ENCODE measurements at places on chromosomes 1 and 21.

GRCh38 chr1:116253566-116254382, 119.3 kb upstream of the ATP1A1 start:
- no peak for DNase-seq

DNA sequence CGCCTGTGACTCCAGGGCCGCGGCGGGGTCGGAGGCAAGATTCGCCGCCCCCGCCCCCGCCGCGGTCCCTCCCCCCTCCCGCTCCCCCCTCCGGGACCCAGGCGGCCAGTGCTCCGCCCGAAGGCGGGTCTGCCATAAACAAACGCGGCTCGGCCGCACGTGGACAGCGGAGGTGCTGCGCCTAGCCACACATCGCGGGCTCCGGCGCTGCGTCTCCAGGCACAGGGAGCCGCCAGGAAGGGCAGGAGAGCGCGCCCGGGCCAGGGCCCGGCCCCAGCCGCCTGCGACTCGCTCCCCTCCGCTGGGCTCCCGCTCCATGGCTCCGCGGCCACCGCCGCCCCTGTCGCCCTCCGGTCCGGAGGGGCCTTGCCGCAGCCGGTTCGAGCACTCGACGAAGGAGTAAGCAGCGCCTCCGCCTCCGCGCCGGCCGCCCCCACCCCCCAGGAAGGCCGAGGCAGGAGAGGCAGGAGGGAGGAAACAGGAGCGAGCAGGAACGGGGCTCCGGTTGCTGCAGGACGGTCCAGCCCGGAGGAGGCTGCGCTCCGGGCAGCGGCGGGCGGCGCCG, at the start of gene SIM2:
Gene SIM2, plus strand, starts transcription at position 135 of the 565 bp plus-strand sequence. CDS start 632 bp downstream, outside the sequence.
- DNase-seq, result no peak

GRCh38 chr21:33308586-33309490, 15.9 kb upstream of the IFNAR1 start:
- no peak for DNase-seq

DNA sequence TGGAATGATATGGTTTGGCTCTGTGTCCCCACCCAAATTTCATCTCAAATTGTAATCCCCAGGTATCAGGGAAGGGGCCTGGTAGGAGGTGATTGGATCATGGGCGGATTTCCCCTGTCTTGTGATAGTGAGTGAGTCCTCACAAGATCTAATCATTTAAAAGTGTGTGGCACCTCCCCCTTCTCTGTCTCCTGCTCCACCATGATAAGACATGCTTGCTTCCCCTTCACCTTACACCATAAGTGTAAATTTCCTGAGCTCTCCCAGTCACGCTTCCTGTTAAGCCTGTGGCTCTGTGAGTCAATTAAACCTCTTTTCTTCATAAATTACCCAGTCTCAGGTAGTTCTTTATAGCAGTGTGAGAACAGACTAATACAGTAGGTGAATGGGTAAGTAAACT, 109.3 kb downstream of the DMRTB1 start:
- DNase-seq, result no peak

DNA sequence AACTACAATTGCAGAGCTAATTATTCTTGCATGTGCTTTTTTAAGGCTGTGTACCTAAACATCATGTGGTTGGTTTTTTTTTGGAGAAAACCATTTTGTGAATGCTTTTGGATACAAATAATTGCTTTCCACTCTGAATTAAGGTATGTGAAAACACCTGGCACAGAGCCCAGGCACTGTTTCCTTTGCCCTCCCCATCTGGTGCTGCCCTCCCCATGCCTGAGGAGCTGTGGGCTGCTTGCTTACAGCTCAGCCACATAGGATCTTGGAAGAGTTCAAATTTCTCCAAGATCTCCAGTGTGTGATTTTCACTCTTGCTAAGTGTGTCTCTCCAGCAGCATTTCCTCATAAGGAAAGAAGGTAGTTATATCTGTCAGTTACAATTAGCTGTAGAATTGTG, 27.8 kb downstream of the DNM3 start:
- no peak for DNase-seq

DNA sequence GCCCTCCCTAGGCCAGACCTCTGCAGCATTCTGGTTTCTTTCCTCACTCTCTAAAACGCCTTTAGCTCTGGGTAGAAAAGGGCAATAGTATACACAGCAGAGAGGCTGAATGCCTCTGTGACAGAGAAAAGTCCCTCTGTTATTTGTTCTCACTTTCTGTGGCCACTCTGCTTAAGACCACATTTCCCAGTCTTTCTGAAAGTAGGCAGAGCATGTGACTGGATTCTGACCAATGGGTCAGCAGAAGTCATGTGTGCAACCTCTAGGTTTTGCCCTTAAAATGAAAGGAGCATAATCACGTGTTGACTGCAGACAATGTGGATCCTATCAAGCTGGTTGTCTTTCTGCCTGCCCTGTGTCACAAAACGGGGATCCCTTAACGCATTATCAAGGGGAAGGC, 79.7 kb upstream of the MARK1 start:
- no peak for DNase-seq

DNA sequence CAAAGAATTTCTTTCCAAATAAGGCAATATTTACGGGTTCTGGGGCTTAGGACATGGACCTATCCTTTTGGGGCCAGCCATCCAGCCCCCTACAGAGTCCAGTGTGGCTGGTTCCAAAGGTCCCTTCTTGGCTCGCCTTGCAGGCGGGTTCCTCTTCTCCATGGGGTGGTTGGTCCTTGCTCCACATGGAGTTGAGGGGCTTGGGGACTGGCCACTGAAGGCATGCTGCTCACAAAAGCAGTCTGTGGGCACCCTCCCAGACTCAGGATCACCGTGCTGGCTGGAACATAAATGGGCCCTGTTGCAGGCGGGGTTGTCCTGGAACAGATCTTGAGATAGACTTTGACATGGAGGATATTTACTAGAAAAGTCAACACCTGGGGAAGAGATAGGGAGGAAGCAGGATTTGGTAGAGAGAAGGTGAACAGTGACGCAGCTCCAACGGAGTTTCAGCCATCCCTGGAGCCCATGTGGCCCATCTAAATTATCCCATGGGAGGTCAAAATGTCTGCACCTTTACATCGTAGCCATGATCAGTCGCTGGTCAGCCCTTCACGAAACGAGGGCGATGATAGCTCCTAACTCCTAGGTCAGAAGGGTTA, 39.1 kb upstream of the LRP8 start:
- DNase-seq, result no peak

GRCh38 chr1:196660272-196660671, 8.4 kb downstream of the CFH start:
- no peak for DNase-seq

DNA sequence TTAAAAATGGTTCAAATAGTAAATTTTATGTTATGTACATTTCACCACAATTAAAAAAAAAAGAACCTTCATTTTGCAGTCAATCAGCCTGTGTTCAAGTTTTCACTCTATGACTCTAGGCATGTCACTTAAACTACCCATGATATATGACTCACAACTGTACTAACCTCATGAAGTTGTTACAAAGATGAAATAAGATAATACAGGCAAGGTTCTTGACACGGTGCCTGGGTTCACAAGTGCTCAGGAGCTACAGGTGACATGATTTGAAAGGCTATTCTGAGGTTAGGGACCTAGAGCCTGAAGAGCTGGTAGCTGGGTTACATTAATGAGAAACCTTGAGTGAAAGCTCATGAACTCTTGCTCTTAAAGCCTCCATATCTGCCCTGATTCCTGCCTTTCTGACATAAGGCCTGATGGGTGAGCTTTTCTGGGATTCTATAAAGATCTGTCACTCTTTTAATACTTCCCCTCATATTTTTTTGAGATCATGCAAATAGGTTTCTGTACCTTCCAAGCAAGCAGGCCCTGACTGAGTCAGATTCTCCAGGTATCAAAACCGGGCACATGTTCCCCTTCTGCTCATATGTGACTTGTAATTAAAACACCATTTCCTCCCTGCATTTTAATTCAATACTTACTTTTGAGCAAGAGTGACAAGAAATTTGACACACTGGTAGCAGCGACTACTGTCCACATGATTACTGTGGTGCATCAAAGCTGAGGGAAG, 34.0 kb downstream of the PCSK9 start:
- DNase-seq, result no peak

GRCh38 chr1:115063228-115063901, 25.9 kb downstream of the TSPAN2 start:
- DNase-seq, result no peak

DNA sequence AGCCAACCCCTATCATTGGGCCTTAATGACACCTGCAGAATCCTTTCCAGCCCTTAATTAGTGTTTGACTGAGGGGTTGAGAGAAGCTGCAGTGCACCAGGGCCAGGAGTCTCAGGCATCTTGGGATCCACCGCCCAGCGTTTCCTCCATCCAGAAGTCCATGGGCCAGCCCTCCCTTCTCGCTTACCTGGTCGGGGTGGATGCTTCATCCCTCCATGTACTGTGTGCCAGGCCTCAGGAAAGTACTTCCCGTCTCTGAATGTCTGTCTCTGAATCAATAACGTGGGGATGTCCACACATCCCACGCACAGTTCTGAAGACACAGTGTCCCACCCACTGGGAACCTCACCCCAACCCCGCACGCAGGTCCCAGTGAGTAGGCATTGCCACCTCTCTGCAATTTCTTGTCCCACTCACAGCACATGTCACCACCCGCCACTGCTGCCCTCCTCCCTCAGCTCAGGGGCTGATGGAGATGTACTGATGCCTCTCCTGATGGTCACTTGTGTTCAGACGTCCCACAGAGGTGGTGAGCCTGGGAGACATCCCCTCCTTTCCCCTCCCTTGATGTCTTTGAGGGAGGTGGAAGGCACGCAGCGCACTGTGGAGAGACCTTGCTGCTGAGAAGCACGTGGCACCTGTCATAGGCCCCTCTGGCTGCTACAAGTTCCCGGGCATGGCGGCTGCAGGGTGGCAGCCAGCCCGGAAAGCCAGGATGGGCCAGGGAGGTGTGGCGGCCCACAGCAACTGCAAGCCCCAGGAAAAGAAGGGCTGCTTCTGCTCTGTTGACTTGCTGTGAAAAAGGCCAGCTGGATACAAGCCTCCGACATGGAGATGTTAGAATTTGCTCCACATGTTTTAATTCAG, 29.4 kb upstream of the PRSS38 start:
- no peak for DNase-seq

DNA sequence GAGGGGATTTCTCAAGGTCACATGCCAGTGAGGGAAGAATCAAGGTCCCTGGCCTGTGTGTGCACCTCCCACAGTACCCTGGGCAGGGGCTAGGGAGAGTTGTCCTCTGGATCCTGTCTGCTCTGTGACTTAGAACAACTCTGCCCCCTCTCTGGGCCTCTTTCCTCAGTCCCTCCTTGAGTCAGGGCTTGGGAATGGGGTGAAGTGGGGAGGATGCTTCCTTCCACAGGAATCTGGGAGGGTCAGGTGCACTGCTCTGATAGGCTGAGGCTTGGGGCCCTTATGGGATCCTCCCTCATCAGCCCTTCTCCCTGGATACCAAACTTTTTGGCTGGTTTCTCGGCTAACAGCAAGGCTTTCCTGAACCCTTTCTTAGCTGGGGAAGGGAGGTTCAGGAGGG, 2.5 kb downstream of the TRNP1 start:
- no peak for DNase-seq

GRCh38 chr21:25925936-25926335, 191.2 kb downstream of the GABPA start:
- no peak for DNase-seq

GRCh38 chr1:109161858-109162606, 48.1 kb downstream of the ELAPOR1 start:
- peak; percentile 79 for DNase-seq

All from natural killer cell treated with Interleukin-12 subunit alpha and Interleukin-12 subunit beta and Interleukin-15 and Interleukin-18, amount 100 ng/mL, for 72 hours (primary cell).